Common myeloid progenitor, CD34-positive (primary cell): ENCODE measurements at places on chromosomes 6 and 20.

DNA sequence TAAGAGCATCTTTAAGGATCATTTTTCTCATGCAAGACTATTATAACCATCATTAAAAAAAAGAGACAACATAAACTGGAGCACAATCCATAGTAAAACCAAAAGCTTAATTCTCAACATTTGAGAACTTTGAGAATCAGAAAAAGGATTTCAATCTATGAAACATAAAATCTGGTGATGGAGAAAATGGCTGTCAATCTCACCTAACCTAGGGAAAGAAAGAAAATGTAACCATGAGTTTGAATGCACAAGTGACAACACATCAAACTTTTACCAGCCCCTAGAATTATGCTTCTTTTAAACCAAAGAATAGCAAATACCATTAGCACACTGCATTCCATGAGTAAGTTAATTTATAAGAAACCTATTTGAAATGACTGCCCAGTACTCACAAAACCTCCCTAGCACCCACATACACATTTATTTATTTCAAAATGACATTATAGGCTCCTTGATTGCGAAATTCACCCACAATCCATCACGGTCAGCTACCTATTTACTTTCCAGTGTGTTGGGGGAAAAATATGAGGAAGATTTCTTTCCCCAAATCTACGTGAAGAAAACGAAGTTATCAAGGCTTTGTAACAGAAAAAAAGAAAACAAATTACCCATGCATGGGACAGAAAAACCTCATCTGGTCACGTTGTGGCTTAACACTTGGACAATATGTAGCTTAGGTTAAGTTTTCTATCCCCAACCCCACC, 828 bp downstream of the ASCC3 start:
- peak; percentile 49 for DNase-seq

GRCh38 chr20:50274570-50275430, 84.2 kb downstream of the CEBPB start:
- peak; percentile 68 for DNase-seq

- no peak for DNase-seq
These were observed 23.0 kb upstream of the STK38 start for GRCh38 chr6:36570264-36570663.

DNA sequence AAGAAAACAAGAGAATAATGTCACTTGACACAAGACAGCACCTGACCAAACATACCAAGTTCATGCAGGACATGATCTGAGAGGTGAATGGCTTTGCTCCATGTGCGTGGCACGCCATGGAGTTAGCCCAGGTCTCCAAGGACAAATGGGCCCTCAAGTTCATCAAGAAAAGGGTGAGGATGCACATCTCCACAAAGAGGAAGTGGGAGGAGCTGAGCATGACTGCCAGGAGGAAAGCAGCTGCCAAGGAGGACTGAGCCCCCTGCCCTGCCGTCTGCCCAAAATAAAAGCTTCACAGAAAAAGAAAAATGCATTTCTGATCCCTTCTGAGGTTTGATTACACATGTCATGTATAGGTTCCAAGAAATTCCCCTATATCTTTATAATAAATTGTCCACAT, 82.0 kb upstream of the TSHZ2 start:
- DNase-seq = no peak

DNA sequence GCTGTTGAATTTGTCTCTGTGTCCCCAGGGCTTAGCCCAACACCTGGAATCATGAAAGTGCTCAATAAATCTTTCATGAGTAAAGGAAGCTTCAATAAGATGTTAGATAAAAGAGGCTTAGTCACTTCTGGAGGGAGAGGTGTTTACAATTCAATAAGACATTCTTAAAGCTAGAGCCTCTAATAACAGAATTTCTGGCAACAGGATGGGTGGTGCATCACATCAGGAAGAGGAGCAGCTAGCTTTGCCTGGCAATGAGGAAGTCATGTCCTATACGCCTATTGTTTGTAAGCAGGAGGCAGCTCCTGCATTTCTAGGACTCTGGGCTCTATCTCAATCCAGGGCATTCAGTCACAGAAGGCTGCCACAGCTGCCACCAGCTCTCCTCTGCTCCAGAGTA, 638.5 kb downstream of the EPM2A start:
- DNase-seq = no peak

DNA sequence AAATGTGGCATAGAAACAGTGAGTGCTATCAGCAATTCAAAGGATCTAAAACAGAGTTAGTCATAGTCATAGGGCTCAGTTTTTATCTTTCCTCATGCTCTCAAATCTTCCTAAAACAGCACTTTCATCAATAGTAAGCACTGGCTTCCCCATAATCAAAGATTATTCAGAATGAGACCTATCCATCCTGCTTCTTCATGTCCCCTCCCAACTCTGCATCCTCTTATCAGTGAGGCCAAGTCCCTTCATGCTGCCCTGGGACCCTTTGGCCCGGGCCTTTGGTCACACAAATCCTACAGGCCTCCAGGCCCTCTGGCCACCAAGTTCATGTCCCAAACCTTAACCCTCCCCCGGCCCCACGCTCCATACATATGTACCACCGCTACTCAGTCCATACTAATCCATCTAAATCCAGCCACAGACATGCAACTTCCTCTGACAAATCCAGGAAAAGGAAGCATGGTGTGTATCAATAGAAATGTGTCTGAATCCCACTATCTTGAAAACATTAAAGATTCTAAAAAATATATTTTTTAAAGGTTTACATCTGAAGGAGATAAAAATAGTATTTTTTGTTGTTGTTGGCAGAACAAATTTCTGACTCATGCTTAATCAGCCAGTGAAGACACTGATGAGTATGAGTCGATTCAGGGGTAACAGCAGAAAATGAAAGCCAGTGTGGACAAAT, 143.5 kb downstream of the PDE7B start:
- DNase-seq = no peak

DNA sequence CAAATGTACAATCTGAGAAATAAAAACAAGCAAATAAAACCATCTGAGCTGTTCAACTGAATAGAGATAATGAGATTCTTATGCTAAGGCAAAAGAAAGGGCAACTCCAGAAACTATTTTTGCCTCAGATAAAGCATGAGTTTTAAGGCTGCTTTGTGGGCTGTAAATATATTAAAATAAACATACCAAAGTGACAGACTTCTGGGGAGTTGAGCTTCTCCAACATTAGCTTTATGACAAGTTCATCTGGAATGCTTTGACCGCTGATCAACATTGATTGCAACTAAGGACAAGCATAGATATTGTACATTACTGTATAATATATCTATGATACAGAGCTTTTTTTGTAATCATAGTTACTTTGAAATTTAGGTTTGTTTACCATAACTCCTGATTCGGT, 19.3 kb downstream of the AK9 start:
- DNase-seq = no peak

- no peak for DNase-seq
These were observed 116.2 kb upstream of the MMS22L start for GRCh38 chr6:97399208-97399607.

- no peak for DNase-seq
These were observed 1.1 kb downstream of the HFE start for GRCh38 chr6:26088344-26088743.

GRCh38 chr6:116030770-116031169, 29.9 kb downstream of the FRK start:
- no peak for DNase-seq

DNA sequence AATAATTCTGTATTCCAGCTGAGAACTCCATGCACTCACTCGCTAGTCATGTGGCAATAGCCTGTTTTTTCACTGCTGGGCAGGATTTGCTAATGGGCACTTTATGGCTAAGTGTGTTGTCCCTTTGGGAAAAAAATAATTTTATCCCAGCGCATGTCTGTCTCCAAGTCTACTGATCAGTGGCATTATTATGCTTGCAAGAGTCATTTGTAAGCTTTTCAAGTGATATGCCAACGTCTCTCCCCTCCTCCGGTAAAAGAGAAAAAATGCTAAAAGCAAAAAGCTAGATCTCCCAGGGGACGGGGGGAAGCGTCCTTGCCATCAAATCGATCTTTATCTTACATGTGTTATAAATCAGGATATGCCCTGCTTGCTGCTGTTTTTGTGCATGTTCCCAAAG, 407.7 kb downstream of the CDH26 start:
- no peak for DNase-seq

DNA sequence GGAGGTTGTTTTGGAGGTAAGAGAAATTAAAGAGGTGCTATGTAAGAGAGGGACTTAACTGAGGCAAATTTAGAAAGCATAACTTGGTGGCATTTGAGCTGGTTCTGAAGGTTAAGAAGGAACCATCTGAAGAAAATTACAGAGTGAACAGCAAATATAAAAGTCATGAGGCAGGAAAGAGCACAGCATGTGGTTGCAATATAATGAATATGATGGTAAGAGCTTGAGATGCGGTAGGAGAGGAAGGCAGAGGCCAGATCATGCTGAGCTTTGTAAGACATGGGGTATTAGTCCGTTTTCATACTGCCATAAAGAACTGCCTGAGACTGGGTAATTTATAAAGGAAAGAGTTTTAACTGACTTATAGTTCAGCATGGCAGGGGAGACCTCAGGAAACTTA, 279.1 kb downstream of the UTRN start:
- no peak for DNase-seq

DNA sequence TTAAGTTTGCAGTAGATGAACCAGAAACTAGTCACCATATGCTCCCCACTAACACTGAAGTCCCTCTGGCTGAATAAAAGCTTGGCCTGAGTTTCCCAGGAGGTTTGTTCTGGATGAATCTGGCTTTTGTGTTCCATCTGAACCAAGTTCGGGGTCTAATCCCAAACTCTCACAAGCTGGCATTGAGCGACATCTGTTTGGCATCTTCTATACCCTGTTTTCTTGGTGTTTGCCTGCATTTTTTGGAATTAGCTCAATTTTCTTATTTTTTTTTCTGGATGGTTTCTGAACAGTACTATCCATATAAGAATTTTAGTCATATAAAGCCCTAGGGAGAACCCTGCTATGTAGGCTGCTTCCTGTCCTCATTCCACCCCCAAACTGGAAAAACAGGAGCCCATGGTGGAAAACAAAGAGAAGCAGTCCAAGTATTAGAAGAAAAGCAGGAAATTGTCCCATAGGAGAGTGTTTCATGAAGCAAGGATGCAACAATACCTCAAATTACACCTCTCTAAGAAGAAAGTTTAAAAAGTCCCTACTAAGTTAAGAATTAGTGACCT, 737.1 kb downstream of the DHX35 start:
- DNase-seq = no peak

GRCh38 chr6:152651986-152652385, 14.8 kb upstream of the SYNE1 start:
- DNase-seq = no peak

GRCh38 chr6:85465762-85466161, 15.9 kb downstream of the NT5E start:
- DNase-seq = no peak

GRCh38 chr20:22471156-22471836, 113.1 kb downstream of the FOXA2 start:
- no peak for DNase-seq

GRCh38 chr20:20251836-20252235, 116.1 kb upstream of the INSM1 start:
- no peak for DNase-seq

GRCh38 chr6:45687570-45687969, 309.8 kb upstream of the SUPT3H start:
- no peak for DNase-seq

- no peak for DNase-seq
These were observed 5.9 kb downstream of the SRSF12 start for GRCh38 chr6:89111933-89112332.

GRCh38 chr6:73285674-73286283, 22.8 kb upstream of the KHDC1 start:
- peak; percentile 67 for DNase-seq

DNA sequence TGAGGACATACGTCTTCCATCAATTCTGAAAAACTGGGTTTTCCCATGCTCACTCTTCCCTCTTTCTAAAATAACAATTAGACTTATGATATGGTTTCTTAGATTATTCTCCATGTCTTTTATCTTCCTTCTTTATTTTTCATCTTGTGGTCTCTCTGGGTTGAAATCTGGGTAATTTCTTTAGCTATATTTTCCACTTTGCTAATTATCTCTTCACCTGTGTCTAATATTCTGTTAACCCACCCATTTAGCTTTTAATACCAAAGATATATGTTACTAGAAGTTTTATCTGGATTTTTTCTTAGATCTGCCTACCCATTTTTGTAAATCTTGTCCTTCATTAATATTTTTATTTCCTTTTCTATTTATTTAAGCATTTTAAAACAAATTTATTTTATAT, 121.8 kb downstream of the TENT5A start:
- DNase-seq = no peak

DNA sequence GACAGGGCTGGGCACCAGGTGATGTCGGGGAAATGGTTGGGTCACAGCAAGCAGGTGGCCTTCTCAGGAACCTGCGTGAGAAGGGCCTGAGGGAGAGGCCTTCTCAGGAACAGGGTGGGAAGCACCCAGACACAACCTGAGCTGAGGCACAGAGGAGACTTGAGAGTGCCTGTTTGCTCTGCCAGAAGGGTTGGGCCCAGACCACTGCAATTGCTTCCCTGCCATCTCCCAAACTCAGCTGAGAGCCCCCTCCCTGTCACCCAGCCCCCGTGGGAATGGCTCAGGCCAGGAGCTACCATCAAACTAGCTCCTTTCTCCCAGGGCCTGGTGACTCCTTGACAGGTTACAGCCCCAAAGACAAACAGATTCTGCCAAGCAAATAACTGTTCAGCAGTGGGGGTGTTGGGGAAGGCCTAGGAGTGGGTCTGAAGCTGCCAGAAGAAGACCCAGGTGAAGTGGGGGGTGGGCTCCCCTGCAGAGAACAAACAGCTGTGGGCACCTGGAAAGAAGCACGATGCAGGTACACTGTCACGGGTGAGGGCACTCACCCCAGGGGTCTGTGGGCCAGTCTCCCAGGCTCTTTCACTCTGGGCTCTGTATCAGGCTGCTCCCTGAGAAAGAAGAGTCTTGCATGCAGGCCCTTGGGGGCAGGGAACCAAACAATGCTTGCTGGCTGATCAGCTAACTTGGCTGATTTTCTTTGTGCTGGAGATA, 30.4 kb upstream of the SPDEF start:
- no peak for DNase-seq

- DNase-seq = no peak
These were observed 30.9 kb upstream of the RIMS1 start for GRCh38 chr6:71855406-71855805.
